ENCODE measurements at places on chromosomes 7 and 10.
A peak's percentile ranks its signal among the peaks of the same experiment; 100 is the strongest.

DNA sequence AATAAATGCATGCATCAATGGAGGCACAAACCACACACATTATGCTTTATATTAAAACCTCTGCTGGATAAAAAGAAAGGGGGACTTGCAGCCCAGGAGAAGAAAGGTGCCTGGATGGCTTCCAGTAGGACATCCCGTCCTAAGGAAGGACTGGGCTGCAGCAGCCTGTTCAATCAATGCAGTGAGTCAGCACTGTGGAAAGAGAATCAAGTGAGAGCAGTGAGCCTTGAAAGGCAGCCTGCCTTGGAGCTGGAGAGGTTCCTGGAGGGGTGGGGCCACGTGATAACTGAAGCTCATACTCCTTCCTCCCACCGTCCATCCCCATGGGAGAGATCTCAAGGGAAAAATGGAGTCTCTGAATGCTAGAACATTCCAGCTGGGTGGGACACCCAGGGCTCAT lies 501.2 kb downstream of the ADRA2A start:
- DNase-seq = peak; percentile 61

GRCh38 chr10:62817121-62817765 lies 1.1 kb upstream of the EGR2 start:
- no peak for DNase-seq

GRCh38 chr10:21047511-21047910 lies 150.4 kb upstream of the NEBL start:
- no peak for DNase-seq

DNA sequence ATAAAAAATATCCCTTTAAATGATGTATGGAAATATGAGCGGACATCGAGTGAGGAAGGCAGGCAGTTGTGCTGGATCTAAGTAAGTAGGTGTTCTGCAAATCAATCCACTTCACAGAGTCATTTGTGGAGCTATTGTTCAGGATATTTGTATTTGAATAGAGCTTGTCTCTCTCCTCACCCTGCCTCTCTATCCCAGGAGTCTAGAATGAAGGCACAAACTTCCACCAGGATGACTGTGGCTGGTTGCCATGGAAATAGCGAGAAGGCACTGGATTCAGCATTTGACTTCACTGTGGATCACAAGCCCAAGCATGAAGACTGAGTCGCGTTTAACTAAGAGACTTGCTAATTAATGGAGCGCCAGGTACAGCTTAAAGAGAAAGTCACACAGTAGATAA lies 53.2 kb downstream of the NPY start:
- no peak for DNase-seq

DNA sequence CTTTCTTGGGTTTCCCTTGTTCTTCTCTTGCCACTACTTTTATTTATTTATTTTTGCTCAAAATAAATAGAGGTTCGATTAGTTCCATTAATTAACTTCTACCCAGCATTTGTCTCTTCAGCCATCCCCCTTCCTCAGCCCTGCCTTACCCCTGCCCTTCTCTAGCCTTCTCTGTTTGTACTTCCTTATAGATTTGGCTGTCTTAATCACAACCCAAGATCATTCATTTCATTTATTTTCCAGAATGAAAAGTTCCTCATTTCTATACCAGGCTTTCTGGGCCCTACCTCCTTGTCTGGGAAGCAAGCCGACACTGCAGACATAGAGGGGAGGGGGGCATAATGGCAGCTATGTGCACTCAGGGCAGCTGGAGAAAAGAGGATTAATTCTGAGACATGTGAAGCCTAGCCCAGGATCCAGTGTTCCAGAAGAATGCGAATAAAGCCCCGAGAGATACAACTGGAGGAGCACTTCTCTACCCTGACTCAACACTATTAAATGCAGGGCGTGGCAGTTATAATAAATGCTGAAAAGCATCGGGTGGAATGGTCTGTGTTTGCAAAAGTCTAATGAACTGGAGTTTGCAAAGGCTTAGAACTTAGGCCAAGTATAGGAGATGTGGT lies 6.4 kb upstream of the PDCD4 start:
- no peak for DNase-seq

DNA sequence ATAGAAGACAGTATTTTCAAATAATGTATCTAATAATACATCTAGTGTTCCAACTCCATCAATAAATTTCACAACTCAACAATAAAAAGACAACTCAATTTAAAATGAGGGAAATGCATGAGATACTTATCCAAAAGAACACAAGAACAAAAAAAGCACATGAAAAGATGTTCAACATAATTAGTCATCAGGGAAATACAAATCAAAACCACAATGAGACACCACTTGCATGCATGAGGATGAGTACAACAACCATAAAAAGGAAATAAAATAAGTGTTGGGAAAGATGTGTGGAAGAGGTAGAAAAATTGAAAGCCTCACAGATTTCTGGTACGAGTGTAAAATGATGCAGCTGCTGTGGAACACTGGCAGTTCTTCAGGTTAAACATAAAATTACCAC lies 111.6 kb upstream of the PTPRZ1 start:
- no peak for DNase-seq

- DNase-seq = no peak
Observed at GRCh38 chr7:104179178-104179577, 28.6 kb downstream of the ORC5 start.

DNA sequence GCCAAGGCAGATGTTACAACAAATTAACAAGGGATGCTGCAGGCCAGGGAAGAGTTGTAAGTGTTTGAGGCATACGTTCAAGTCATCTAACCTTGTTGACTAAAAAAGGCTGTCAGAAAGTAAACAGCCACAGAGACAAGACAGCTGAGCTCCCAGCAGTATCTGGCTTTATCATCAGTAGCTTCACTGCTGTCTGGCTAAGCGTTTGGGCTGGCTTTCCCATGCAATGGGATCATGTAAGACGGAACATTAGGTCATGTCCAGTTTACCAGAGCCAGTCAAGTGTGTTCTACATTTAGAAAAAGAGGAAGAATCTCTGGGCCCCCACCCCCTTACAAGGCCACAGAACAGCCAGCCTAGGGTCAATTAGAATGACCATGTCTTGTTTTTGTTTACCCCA lies 51.3 kb upstream of the GSAP start:
- no peak for DNase-seq

DNA sequence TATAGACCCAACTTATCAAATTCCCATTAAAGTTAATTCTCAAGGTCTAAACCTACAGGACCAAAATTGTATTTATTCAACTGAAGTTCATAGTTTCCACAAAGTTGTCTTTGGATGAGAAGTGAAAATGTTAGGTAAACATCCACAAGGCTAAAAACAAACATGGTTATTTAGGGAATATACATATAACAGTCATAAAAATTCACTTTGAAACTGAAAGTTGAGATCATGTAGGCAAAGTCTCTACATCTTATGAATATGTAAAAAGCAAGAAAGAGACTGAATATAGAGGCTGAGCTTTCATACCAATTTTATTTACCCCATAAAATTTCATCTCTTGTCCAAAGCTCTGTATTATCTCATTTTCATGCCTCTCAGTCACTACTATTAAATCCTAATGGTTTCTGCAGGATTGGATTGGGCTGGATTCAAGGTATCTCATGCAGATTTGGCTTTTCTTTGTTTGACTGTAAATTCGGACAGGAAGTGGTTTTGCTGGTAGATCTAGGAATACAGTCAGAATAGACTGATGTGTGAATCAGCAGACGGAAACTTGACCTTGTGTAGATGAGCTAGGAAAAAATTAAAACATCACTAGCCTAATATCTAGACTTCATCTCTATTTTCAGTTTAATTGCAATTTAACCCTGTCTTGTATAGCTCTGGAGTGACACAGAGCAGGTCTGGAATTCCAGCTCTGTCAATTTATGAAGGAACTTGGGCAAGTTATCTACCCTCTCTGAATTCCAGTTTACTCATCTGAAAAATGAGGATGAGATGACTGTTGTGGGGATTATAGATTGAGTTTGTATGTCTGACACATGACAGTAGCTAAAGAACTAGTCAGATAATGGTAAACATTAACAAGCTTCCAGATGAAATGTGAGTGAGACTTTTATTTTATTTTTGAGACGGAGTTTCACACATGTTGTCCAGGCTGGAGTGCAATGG lies 27.3 kb upstream of the SKAP2 start:
- DNase-seq = no peak

DNA sequence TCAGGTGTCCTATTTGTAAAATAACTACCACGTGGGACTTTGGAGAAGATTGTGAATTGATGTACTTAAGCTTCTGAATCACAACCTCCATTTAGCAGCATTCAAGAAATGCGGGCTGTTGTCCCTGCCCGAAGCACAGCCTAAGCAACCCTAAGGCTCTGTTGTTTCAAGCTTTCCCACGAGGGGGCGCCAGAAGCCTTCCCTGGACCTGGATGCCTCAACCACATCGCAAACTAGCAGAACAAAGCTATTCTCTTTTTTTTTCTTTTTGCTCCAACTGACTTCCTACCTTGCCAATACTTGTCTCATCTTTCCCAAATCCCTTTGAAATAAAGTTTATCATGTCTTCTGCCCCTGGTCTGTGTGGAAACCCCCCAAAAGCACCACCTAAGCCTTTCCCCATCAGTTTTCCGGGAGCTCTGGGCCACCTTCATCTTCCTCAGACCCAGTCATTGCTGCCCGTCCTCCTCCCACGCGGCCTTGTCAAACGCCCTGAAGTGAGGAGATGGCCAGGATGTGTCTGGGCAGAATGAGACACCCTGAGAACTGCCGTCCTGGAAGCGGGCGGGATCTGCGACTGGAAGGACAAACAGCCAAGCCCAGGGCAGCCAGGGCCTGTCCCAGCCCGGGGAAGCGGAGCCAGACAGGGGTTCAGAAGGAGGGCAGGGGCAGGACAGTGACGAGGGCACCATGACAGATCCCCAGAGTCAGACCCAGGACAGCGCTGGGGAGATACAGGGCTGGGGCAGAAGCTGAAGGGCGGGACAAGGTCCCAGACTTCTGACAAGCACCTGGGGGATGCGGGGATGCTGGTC lies 112.7 kb downstream of the SLIT1 start:
- peak; percentile 55 for DNase-seq

Measured in NCI-H446 (cell line).